ENCODE measurements at places on chromosomes 16 and 17.

- DNase-seq, result no peak
These were observed 169.0 kb upstream of the IRX6 start for GRCh38 chr16:55154956-55155355.

DNA sequence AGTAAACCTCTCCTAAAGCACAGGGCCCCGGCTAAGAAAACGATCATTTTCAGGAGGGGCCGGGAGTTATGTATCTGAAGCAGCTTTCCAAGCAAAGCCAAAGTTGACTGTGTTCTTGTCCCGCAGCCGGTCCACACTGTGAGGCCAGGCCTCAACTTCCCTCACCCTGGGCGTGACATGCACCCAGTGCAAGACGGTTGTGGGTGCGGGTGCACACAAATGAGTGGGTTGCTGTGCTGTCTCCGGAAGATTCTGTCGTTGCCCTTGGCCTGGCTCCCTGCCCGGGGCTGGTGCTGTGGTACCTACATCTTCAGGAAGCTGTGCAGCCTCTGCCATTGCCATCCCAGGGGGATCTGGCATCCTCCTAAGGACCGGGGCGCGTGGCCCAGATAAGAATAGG is 16.6 kb downstream of the MLYCD start:
- DNase-seq, result no peak

- peak; percentile 88 for DNase-seq
These were observed 16.8 kb upstream of the COG7 start for GRCh38 chr16:23469814-23470213.

DNA sequence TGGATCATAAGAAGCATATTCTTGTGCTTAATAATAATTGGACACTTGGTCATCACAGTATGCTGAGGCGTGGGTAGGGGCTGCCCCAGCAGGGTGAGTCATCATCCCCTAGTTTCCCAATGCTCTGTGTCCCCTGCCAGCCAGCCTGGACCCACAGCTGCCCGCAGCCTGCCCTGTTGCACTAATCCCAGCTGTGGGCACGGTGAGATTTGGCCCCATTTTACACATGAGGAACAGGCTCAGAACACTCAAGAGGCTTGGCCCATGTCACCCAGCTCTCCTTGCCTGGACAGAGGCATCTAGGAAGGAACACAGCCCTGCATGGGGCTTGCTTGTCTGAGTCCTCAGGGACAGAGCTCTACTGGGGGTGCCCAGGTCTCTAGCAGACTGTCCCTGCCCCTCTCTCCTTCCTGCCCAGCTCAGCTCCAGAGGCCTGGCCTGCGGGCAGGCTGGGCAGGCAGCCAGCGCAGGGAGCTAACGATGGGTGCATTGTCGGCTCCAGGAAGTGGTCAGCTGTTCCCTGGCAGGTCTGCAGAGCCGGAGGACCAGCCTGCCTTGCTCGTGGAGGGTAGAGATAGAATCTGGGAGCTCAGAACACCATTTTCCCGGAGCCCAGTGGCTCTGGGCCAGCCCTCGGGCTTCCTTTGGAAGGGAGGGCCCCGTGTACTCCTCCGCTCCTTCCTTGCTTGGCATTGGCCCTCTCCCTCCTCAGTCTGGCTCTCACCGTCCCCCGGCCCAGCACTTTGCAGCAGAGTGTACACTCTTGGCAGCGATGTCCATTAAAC is 189.4 kb downstream of the RAB11FIP4 start:
- DNase-seq, result peak; percentile 81

DNA sequence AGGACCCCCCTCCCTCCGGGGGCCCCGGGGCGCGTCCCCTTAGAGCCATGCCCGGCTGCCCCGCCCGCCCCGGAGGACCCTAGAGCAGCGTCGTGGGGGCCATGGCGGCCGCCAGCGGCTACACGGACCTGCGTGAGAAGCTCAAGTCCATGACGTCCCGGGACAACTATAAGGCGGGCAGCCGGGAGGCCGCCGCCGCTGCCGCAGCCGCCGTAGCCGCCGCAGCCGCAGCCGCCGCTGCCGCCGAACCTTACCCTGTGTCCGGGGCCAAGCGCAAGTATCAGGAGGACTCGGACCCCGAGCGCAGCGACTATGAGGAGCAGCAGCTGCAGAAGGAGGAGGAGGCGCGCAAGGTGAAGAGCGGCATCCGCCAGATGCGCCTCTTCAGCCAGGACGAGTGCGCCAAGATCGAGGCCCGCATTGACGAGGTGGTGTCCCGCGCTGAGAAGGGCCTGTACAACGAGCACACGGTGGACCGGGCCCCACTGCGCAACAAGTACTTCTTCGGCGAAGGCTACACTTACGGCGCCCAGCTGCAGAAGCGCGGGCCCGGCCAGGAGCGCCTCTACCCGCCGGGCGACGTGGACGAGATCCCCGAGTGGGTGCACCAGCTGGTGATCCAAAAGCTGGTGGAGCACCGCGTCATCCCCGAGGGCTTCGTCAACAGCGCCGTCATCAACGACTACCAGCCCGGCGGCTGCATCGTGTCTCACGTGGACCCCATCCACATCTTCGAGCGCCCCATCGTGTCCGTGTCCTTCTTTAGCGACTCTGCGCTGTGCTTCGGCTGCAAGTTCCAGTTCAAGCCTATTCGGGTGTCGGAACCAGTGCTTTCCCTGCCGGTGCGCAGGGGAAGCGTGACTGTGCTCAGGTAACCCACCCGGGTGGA is 759 bp downstream of the ALKBH5 start:
- DNase-seq, result peak; percentile 41

- DNase-seq, result no peak
These were observed 6.6 kb downstream of the ADORA2B start for GRCh38 chr17:15951368-15952047.

GRCh38 chr16:85436207-85436606 is 176.9 kb upstream of the GSE1 start:
- DNase-seq, result no peak

All from epithelial cell of esophagus (primary cell).